ENCODE measurements at places on chromosomes 5 and 9. TPM values are rescaled to one million over a fixed set of nuclear protein-coding genes. Genes with fewer than 3 reads are reported as not detected.

Gene SOX30
- 0.08 TPM for total RNA-seq

Gene SLC46A2
- not detected for total RNA-seq

Gene ST6GALNAC6
- 48.4 TPM for total RNA-seq

Gene ROPN1L
- total RNA-seq, result 0.38 TPM

Gene IL11RA
- 56.5 TPM for total RNA-seq

Gene PCDHA3
- total RNA-seq, result not detected

Gene PFN3
- total RNA-seq, result not detected

Gene LHX3
- not detected for total RNA-seq

Gene PTGES2
- total RNA-seq, result 141 TPM

Gene SV2C
- 0.44 TPM for total RNA-seq

All from left ventricle myocardium inferior (tissue), 1 donor.